ENCODE measurements at places on chromosomes 12 and 14. TPM values are rescaled to one million over a fixed set of nuclear protein-coding genes. Genes with fewer than 3 reads are reported as not detected.

Gene AQP2
- total RNA-seq: not detected

Gene FANCM
- total RNA-seq: 3.3 TPM

Gene SAMD15
- 1.2 TPM for total RNA-seq

Gene TRMT61A
- 7.1 TPM for total RNA-seq

Gene KLHDC1
- total RNA-seq: 8.0 TPM

Gene PTPRR
- total RNA-seq: 1.0 TPM

Gene TMEM229B
- 6.5 TPM for total RNA-seq

DNA sequence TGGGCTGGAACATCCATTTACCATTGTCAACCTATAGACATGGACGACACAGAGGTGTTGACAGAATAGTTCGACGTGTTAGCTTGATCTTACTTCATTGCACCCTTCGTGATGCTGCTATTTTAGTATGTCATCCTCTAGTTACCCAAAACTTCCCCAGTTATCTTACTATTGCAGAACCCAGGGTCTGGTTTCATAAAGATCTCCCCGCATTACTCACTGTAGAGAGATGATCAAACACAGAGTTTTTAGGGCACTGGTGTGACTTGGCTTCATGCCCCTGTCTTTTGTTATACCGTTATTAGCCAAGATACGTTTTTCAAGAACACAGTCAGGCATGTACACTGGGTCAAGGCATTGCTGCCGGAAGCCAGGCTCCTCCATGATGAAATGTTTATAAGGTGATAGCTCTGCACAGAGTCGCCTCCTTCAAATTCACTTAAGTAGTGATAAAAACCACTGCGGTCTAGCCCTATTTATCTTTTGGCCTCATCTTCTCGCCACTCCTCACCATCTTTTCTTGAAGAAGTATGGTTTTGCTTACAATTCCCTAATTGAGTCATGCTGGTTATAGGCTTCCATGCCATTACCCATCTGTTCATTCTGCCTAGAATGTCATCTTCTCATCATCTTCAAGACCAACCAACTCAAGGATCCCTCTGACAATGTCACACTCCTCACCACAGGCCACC is 1127.9 kb downstream of the VRK1 start:
- no peak overlapping the region for H3K27ac ChIP-seq
- no peak overlapping the region for H3K4me3 ChIP-seq
- no peaks in the 10 kb centered on the region for H3K36me3 ChIP-seq
- no peaks in the 10 kb centered on the region for H3K27me3 ChIP-seq
- no peak for DNase-seq

- H3K27me3 ChIP-seq: no peaks in the 10 kb centered on the region
- H3K4me3 ChIP-seq: peak overlapping the region; percentile 95
- no peaks in the 10 kb centered on the region for H3K36me3 ChIP-seq
- H3K4me1 ChIP-seq: peaks cover 19% of the 10 kb centered on the region
- H3K27ac ChIP-seq: peak overlapping the region; percentile 100
Measured at GRCh38 chr12:92144631-92145480, 790 bp downstream of the BTG1 start.

DNA sequence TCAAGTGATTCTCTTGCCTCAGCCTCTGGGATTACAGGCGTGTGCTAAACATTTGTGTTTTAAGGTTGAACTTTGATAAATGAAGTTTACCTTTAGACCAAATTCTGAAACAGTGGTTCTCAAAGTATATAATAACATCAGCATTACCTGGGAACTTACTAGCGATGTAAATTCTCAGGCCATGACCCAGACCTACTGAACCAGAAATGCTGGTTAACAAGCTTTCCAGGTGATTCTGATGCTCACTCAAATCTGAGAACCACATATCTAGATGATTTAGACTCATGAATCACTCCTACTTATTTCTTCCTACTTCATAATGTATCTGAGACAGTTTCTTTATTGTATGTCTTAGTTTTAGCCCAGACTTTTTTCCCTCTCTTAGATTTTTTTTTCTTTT is 43.6 kb downstream of the RAD51B start:
- H3K36me3 ChIP-seq: peaks cover 3% of the 10 kb centered on the region
- no peaks in the 10 kb centered on the region for H3K27me3 ChIP-seq
- no peak for DNase-seq
- no peaks in the 10 kb centered on the region for H3K4me1 ChIP-seq
- H3K4me3 ChIP-seq: no peak overlapping the region

- no peaks in the 10 kb centered on the region for H3K36me3 ChIP-seq
- H3K4me1 ChIP-seq: no peaks in the 10 kb centered on the region
- DNase-seq: no peak
- H3K4me3 ChIP-seq: no peak overlapping the region
- no peaks in the 10 kb centered on the region for H3K27me3 ChIP-seq
Measured at GRCh38 chr12:77401770-77402081, 336.4 kb upstream of the E2F7 start.
